ENCODE measurements at places on chromosomes 7 and 10.

DNA sequence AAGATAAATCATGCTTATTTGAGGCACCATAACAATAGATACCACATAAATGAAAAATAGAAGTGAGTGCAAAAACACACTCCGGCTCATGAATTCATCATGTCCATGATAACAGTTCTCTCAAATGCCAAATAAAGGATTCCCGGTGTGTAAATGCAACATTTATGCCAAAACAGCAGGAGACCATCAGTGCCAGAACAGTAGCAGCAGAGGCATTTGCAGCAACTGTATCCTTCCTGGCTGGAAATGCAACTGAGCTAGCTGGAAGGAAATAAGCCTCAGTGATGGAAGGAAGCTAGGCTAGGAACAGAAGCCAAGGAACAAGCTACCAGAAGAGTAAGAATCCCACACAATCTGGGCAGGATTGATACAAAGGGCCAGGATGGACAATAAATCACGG, 79.9 kb upstream of the THSD7A start:
- no peak for DNase-seq

DNA sequence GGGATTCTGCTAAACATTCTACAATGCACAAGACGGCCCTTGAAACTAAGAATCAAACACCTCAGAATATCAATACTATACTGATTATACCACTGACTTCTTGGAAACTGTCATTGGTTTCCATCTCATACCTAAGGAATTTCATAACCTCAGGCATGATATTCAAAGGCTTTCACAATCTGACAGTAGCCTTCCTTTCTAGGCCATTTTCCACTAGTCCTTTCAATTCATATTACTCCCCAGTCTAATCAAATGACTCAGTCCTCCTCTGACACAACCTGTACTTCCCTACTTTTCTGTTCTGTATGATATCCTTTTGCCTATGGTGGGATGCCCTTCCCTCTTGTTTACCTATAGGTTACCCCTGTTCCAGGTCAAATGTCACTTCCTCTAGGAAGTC, 48.3 kb downstream of the CSTF2T start:
- no peak for DNase-seq

DNA sequence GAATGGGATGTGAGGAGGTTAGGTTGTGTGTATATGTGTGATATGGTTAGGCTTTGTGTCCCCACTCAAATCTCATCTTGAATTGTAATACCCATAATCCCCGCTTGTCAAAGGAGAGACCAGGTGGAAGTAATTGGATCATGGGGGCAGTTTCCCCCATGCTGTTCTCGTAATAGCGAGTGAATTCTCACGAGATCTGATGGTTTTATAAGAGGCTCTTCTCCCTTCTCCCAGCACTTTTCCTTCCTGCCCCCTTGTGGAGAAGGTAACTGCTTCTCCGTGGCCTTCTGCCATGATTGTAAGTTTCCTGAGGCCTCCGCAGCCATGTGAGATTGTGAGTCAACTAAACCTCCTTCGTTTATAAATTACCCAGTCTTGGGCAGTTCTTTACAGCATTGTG, 47.3 kb downstream of the NPVF start:
- DNase-seq, result no peak

GRCh38 chr10:124966008-124966407, 24.1 kb downstream of the ZRANB1 start:
- no peak for DNase-seq

GRCh38 chr7:101985903-101986734, 168.7 kb downstream of the CUX1 start:
- DNase-seq, result no peak

DNA sequence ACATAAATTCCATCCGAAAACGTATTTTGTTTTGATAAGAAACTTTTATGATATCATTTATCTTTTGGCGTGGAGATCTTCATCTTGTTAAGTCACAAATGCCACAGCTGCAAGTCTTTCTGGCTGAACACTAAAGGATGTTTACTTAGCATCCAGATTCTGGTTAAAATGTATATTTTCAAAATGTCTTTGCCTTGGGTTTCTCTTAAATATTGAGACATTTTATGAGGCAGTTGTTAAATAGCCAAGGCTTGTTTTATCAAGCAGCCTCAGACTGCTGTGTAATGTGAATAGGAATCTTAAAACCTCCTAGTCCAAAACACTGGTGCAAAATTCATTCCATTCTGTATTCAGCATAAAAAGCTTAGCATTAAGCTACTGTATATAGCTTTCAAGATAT, 136.3 kb upstream of the FZD1 start:
- DNase-seq, result no peak

GRCh38 chr7:34762764-34763163, 104.7 kb downstream of the NPSR1 start:
- DNase-seq, result no peak

DNA sequence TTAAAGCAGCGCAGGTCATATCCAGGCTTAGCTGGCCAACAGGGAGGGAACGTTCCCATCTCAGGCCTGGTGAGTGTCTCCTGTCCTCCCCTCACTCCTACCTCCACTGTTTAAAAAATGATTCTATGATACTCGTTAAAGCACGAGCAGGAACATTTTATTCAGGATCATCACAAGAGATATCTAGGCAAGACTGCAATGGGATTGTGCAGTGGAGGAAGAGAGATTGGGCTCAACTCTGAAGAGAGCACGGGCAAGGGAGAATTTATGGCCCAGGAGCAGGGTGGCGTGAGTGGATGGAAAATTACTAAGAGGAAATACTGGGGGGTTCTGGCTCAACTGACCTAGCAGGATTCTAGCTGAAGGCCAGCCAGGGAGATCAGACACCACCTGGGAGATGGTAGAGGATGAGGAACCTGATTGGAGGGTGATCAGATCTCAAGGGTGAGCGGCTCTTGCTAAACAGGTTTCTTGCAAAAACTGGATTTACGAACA, 9.0 kb upstream of the HSPB1 start:
- no peak for DNase-seq

- DNase-seq, result peak; percentile 97
Observed at GRCh38 chr7:65872776-65873581, at the start of gene VKORC1L1. Gene VKORC1L1, plus strand, starts transcription at chr7:65873074. Its CDS starts 298 bp downstream, at chr7:65873372.

DNA sequence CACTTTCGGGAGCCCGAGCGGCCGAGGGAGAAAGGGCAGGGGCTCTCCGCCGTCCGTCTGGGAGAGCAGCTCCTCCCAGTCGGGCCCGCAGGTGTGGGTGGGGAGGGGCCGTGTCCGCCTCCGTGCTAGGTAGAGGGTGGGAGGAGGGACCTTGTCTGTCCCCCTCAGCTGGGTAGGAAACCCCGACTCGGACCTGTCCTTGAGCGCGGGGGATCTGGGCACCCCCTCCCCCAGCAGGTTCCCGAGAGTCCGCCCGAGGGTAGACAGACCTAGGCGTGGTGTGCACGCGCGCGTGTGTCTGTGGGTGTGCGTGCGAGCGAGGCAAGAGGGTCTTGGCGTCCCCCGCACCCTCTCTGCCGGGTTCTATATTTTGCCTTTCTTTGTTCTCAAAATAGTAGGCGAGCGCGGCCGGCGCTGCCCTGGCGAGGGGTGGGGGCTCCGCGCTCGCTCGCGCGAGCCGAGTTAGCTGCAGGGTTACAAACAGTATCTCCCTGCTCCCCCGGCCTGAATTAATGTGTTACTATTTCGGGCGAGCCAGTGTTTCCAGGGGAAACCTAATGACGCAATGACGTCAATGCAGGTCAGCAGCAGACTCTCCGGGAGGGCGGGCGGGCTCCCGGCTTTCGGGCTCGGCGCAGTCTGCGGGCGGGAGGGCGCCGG, 73.9 kb upstream of the LEP start:
- no peak for DNase-seq

DNA sequence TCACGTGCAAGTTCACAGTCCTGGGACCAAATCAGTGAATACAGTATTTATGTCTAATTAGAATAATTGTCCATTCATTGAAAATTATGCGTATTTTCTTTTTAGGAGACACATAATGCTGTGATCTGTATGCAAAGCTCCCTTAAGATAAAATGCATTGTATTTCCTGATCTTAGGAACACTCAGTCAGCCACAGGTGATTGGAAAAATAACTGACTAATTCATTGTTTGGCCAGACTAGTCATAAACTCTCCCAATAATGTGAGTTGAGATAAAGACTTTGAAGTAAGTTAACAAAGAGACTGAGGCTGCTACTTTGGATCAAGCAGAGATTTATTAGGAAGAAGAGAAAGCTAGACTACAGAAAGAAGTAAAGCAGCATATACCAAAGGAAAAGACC, 182.2 kb downstream of the GNAI1 start:
- DNase-seq, result no peak

DNA sequence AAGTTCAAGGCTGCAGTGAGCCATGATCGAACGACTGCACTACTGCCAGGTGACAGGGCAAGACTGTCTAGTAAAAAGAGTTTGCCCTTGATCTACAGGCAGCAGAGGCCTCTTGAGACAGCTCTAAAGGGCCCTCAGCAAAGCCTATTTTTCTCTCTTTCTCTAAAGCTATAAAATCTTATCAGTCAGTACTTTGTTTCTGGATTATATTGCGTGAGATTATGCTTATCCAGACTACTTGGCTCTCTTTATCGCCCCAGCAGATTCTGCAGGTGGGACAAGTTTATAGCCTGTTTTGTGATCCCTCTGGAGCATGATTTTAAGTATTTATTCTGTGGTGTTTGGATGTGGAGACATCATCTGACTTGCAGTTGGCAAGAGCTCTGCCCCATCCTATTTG, 2.7 kb downstream of the RPP38 start:
- no peak for DNase-seq

- DNase-seq, result no peak
Observed at GRCh38 chr7:69681181-69681580, 82.9 kb downstream of the AUTS2 start.

DNA sequence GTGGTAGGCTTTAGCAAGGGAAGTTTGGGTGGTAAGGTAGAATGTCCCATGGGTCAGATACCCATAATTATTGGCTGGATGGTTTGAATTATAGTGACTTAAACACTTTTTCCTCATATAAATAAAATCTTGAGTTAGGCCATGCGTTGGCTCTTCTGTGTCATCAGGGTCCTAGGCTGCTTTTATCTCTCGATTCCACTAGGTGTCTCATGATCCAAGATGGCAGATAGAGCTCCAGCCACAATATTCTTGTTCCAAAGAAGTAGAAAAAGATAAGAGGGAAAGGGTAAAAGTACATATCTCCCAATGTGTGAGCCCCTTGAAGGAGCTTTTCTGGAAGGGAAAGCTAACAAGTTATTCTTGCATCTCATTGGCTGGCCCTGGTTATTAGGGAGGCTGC, 144.7 kb downstream of the GRK5 start:
- DNase-seq, result no peak

GRCh38 chr10:18097524-18097923, 42.7 kb upstream of the CACNB2 start:
- DNase-seq, result no peak

DNA sequence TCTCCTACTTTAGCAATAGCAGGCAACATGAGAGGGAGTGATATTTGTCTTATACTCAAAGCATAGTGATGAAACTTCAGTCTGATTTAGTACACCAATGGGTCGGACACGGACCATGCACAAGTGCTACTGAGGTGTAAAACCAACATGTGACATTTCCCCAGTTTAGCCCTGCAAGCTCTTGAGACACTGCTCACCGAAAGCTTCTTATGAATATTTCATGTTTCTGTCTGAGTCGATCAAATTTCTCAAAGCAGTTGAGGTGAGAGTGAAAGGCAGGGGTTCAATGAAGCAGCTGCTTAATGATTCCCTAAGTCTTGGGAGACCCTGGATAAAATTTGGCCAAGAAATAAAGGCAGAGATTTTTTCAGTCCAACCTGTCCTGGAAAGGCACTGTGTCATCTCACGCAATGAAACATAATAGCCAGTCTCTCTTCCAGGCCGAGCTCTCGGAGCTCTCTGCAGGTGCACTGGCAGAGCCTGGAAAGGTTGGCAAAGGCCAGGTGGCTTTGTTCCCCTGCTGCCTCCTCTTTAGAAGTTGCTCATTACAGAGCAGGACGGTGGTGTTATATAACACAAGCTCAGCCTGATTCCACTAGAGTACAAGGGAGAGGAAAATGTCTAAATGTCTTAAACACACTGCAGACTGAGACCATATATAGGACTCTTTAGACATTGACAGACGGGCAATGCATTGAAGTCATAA, 33.9 kb upstream of the XPNPEP1 start:
- DNase-seq, result no peak

GRCh38 chr10:55628260-55628701, 732.8 kb downstream of the ZWINT start:
- no peak for DNase-seq

- DNase-seq, result no peak
Observed at GRCh38 chr10:132807621-132808049, 21.7 kb upstream of the NKX6-2 start.

GRCh38 chr10:123970207-123970926, 78.8 kb upstream of the CPXM2 start:
- no peak for DNase-seq

DNA sequence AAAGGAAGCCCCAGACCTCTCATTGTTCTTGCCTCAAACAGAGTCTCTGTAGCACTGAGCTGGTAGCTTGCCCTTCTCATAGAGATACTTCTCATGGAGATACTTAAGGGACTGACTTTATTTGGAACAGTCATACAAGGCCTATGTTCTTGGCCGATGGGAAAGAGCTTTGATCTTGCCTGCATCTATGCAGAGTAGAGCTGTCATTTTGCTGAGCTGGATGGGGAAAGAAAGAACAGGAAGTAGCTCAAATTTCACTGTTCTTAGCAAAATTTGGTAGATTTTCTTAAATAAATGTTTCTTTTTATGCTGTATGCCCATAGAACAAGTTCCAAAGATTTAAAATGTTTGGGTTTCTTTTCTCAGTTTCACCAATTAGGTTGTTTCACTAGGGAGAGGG, 119.3 kb upstream of the SEC61G start:
- DNase-seq, result no peak

- DNase-seq, result no peak
Observed at GRCh38 chr10:101775273-101776160, at the start of gene FGF8. Gene FGF8, minus strand, starts transcription at chr10:101776114. Its CDS starts 214 bp downstream, at chr10:101775900.

- DNase-seq, result no peak
Observed at GRCh38 chr7:43112941-43113621, 634 bp downstream of the HECW1 start.

GRCh38 chr10:21195252-21195651, 298.1 kb upstream of the NEBL start:
- no peak for DNase-seq

GRCh38 chr10:83987216-83987615, 152.1 kb upstream of the GHITM start:
- no peak for DNase-seq

DNA sequence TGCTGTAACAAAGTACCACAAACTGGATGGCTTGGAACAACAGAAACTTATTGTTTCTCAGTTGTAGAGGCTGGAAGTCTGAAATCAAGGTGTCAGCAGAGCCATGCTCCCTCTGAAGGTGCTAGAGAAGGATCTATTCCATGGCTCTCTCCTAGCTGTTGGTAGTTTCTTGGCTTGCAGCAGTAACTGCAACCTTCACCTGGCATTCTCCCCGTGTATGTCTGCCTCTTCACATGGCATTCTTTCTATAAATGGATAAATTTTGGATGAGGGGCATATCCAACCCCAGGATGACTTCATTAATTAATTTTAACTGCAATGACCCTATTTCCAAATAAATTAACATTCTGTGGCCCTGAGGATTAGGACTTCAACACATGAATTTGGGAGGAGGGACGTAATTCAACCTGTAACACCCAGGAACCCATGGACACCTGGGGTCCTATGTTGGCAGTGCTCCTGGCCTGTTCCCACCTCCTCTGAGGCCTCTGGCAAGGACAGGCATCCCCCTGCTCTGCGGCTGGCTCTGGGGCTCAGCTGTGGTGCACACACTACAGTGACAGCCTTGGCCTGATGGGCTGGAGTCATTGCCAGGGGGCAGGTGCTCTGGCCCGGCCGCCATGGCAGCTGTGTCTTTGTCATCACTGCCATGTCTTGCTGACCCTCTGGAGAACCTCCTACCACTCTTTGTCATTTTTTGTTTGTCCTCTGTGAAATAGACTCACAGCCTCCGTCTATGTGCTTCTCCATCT, 30.8 kb downstream of the LSMEM1 start:
- DNase-seq, result no peak

- no peak for DNase-seq
Observed at GRCh38 chr10:29723726-29724125, 89.0 kb upstream of the SVIL start.
